ENCODE measurements at places on chromosomes 7 and 10. TPM values are rescaled to one million over a fixed set of nuclear protein-coding genes. Genes with fewer than 3 reads are reported as not detected.
A peak's percentile ranks its signal among the peaks of the same experiment; 100 is the strongest.

CXCL12 gene
- not detected for total RNA-seq

- no peak for DNase-seq
Measured at GRCh38 chr10:132937861-132938260, 4.5 kb downstream of the CFAP46 start.

SPDYE1 gene
- not detected for total RNA-seq

BTBD16 gene
- total RNA-seq, result not detected

- DNase-seq, result peak; percentile 77
Measured at GRCh38 chr7:150668472-150668911, 17.0 kb upstream of the GIMAP2 start.

GPER1 gene
- not detected for total RNA-seq

DNA sequence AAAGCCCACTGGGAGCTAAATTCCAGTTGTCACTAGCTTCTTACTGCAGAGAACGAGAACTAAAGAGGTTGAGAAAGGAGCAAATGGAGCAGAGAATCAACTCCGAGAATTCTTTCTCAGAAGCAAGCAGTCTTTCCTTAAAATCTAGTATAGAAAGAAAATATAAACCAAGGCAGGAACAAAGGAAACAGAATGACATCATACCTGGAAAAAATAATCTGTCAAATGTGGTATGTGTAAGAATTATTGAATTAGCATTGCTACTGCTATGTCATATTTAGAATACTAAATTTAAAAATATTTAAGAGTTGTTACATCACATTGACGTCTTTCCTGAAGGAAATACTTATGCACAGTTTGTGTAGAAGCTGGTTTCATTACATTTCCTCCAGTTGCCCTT is 4.3 kb downstream of the SLF2 start:
- no peak for DNase-seq

DNA sequence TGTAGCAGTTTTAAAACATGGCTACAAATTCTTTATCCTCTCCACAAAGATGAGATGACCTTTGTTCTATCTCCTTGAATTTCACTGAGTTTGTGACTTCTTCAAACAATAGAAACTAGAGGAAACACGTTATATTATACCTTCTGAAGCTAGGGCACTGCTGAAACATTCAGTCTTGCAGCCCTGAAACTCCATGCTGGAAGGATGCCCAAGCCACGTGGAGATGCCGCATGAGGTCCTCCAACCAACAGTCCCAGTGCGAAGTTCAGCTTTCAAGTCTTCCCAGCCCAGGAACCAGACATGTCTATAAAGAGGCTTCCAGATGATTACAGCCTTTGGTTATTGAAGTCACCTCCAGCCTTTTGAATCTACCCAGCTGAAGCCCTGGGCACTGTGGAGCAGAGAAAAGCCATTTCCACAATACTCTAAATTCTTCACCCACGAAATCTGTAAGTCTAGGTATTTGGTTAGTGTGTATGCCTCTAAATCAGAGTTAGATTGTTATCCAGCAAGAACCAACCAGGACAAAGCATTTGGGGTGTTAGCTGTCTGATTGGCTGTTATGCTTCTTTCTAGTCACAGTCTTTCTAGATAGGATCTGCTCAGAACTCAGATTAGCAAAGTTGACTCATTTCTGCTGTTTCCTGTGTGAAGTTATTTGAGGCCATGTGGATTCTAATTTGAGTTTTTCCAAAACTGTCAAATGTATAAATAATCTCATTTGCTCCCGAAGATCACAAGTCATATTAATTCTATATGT is 186.5 kb upstream of the TMEM72 start:
- DNase-seq, result no peak

GRCh38 chr10:59007307-59008025 is 169.0 kb upstream of the PHYHIPL start:
- no peak for DNase-seq

- DNase-seq, result no peak
Measured at GRCh38 chr10:43386549-43386948, 15.1 kb downstream of the FXYD4 start.

GRCh38 chr7:28151965-28152364 is 28.6 kb downstream of the JAZF1 start:
- DNase-seq, result no peak

DNA sequence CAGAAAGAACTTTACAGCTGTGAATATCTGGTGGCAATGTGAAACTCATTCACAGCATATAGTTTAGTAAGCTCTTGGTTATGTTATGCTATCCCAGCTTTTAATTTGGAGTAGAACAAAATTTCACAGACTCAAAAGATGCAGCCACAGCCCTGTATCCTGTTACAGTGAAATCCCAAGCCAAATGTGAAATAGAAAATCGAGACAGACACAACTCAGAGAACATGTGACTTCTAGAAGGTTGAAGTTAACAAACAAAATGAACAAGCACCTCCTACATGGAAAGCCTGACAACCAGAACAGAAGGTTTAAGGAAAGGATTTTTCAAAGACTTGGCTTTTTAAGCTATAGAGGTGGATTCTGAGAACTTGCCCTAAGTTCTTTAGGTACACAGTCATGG is 39.6 kb downstream of the JAZF1 start:
- no peak for DNase-seq

LRCH4 gene
- 71.7 TPM for total RNA-seq

DNA sequence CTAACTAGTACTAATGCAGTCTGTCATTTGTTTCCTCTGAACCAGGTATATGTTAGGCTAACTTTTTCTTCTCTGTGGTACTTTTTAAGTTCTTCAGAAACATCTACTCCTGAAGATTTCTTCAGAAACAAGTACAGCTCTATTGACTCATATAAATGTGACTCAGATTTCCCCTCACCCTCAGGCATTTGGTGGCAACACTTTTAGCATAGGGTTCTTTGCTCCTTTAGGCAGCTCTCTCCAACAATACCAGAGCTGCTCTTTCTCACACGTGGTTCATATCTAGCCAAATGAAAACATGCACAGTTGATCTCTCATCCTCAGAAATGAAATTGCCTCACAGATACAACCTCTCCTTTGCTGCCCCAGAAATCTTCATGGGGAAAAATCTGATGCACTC is 939.8 kb downstream of the SORCS1 start:
- no peak for DNase-seq

- no peak for DNase-seq
Measured at GRCh38 chr7:3201937-3202710, 98.9 kb upstream of the SDK1 start.

CAMK2B gene
- 1.1 TPM for total RNA-seq

TMEM225B gene
- 0.57 TPM for total RNA-seq

DNA sequence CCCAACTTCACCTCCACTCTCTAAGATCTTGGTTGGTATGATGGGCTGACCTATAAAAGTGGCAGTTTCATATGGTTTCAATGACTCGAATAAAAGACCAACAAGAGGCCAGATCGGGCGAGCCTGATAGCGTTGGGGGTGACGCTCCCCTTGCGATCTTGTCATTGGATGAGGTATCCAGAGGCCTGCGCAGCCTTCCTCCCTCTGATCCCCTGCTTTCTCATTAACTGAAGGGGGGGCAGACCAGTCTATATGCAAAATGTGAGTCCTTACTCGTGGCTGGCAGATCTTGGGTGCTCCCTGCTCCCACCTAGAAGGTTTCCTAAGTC is 937 bp upstream of the COBL start:
- DNase-seq, result no peak

- DNase-seq, result no peak
Measured at GRCh38 chr10:4294271-4294670, 509.3 kb upstream of the KLF6 start.

- DNase-seq, result no peak
Measured at GRCh38 chr10:5668429-5668828, 2.0 kb upstream of the ASB13 start.

RAMP3 gene
- total RNA-seq, result not detected

DNA sequence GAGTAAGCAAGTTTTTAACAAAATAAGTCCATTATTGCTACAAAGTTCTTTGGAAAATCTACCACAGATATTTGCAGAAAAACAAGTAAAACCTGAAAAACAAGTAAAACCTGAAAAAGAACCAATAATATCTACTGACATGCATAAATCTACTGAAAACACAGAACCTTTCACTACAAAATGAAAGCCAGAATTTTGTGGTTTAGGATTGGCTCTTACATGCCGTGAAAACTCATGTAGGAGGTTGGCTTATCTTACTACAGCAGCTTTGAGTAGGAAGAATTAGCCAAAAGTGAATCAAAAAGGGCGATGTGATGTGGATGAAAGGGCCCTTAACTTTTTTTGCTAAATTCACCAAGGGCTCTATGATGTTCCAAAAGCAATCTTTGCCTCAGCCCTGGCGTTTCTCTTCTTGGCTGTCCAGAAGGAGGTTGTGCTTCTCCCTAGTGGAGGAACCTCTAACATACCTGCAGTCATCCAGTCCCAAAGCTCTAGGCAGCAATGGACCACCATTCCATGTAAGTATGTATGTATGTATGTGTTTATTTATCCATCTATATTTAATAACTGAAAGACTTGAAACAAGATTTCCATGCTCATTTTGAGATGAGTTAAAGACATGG is 93.5 kb upstream of the ZNF804B start:
- DNase-seq, result no peak

GRCh38 chr7:82677493-82677892 is 233.9 kb upstream of the CACNA2D1 start:
- peak; percentile 62 for DNase-seq

DNA sequence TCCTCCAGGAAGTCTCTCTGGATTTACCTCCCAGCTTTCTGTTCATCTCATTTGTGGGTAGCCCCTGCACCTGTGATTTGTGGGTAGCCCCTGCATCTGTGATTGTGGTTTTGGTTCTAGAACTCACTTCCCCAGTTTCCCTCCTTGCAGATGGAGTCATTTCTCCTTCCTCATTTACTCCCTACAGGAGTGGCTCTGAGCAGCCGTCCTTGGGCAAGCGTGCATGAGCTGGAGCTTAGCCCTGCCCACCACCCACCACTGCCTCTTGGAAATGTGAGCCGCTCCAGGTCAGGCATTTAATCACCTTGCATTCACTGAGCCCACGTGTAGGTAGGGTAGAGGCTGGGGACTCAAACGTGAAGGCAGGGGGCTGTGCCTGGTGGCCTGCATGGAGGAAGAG is 8.2 kb downstream of the COL26A1 start:
- DNase-seq, result no peak

- DNase-seq, result no peak
Measured at GRCh38 chr7:42972699-42973500, 40.7 kb downstream of the MRPL32 start.

DNA sequence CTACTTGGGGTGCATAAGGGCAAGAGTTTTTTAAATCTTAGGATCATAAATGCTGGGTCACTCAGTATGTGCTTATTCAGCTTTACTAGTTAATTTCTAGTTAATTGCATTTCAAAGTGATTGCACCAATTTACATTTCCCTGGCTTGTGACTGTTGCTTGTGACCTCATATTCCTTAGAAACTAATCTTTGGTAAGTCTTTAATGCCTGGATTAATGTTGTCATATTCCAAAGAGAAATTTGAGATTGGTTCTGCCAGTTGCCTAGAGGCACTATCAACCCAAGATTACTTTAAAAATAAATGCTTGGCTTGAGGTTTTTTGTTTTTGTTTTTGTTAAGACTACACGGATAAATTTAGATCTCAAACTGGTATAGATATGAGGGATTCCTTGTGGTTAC is 103.1 kb downstream of the ANK3 start:
- no peak for DNase-seq

TIMM23 gene
- total RNA-seq, result 72.6 TPM

DNA sequence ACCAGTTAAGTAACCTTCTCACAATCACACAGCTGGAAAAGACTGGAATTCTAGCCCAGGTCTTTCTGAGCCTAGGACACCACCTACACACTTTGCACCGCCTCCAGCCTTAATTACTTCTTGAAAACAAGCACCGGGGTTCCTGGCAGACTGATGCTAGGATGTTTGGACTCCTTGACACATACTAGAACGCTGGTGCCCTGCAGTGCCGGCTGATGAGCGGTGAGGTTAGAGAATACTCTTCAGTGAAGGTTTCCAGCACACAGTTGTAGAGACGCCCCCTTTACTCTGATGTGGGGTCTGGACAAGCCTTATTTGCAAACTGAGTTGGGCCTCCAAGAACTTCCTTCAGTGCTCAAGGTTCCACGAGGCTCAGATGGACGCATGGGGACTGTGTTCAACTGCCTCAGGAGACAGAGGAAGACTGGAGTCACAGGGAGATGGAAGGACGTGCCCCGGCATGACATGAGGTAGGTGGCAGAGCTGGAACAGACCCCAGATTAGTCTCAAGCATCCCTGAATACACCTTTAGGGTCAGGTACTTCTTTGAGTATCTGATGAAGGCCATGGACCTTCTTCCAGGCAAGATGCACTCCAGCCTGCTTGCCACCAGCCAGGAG is 89.6 kb downstream of the COBL start:
- DNase-seq, result no peak

DIP2C gene
- 0.76 TPM for total RNA-seq

SPDYE6 gene
- total RNA-seq, result not detected

GRCh38 chr10:26540601-26541000 is 102.5 kb downstream of the APBB1IP start:
- no peak for DNase-seq

DNA sequence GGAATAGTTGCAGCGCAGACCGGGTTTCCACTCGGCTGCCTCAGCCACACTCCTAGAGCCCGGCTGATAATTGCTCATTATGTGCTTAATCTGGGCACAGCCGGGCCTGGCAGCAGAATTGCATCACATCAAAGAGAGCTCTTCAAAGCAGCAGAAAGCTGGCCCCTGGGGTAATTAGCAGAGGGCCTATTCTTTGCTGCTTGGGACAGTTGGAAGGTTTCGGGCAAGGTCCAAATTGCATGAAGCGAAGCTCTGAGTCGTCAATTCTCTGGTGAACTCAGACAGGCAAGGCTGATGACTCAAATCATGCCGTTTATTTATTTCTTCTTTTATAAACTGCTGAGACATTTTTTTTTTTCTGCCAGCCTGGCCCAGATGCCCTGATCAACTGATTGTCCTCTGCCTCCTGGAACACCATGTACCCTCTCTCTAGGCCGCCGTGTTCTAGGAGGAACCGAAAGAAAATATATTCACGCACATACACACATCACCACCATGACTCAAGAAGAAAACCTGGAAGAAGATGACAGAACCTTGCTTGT is 242.2 kb downstream of the RAB11FIP2 start:
- no peak for DNase-seq

DNA sequence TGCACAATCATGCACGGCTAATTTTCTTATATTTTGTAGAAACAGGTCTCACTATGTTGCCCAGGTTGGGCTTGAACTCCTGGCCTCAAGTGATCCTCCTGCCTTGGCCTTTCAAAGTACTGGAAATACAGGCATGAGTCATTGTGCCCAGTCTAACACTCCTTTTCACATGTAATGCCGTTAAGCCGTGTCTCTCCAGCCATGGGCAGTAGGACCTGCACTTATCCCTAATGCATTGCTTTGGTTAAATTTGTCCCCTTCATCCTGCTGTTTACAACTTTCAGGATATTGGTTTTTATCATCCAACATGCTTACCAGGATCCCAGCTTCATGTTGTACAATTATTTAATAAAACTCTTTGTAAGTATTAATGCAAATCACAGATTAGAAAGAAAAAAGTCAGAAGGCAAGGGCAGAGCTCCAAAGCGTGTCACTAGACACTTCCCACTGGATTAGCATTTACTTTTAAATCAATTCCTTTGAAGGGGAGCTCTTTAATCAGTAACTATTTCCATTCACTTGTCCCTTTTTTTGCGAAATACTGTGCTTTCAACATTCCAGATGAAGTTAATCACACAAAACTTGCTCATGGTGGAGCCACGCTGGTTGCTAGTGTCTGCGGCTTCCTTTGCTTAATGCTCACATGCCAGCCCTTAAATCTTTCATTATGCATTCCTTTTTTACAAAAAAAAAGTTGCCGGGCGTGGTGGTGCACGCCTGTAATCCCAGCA is 256.0 kb upstream of the AUTS2 start:
- DNase-seq, result no peak

GRCh38 chr7:117158941-117159697 is 163.7 kb downstream of the WNT2 start:
- DNase-seq, result no peak

Measured in activated CD4-positive, alpha-beta T cell treated with anti-CD3 and anti-CD28 coated beads for 36 hours (primary cell).